ENCODE measurements at places on chromosomes 2 and 18. TPM values are rescaled to one million over a fixed set of nuclear protein-coding genes. Genes with fewer than 3 reads are reported as not detected.

OTOS gene
- total RNA-seq: not detected

ABCA12 gene
- under 0.01 TPM for total RNA-seq

CFAP221 gene
- total RNA-seq: 12.2 TPM

TNFAIP6 gene
- 572 TPM for total RNA-seq

CYP27A1 gene
- 54.0 TPM for total RNA-seq

TMEM163 gene
- total RNA-seq: not detected

CCDC74B gene
- 5.6 TPM for total RNA-seq

CEP76 gene
- 8.6 TPM for total RNA-seq

BOLL gene
- total RNA-seq: not detected

CDKL4 gene
- 3.7 TPM for total RNA-seq

SPP2 gene
- total RNA-seq: not detected

TCF23 gene
- total RNA-seq: under 0.01 TPM

CYRIA gene
- 25.9 TPM for total RNA-seq

TUBB8B gene
- total RNA-seq: not detected

SLC11A1 gene
- total RNA-seq: 1.3 TPM
